ENCODE measurements at places on chromosomes 11 and 22.

DNA sequence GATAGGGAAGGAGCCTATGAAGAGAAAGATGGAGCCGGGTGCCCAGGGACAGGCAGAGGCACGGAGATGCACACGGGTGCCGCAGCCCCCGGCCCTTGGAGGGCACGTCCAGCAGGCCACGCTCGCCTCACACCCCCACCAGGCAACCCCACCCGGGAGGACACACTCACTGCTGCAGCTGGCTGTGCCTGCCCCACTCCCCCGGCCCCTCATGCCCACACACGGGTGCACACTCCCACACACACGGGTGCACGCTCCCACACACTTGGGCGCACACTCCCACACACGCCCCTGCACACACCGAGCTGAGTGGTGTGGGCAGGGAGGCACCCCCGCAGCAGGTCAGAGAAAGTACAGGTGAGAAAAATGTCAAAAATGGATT lies 1.1 kb downstream of the MOB2 start:
- DNase-seq = no peak

DNA sequence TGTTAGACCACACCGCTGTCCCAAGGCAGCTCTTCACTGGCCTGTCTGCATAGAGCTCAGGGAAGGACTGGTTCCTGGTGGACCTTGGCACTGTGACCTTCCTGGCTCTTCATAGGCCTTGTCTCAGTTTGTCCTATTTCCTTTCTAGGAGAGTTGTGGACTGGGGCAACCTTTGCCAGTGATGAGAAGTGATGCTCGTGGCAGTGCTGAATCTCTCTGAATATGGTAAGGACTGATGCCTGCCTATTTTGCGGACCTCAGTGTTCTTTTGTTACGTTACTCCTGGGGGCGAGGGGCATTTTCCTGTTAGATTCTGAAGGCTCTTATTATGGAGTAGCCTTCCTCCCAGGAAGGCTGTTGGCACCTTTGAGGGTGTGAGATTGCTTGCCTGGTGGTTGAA lies 24.2 kb downstream of the CABIN1 start:
- no peak for DNase-seq

DNA sequence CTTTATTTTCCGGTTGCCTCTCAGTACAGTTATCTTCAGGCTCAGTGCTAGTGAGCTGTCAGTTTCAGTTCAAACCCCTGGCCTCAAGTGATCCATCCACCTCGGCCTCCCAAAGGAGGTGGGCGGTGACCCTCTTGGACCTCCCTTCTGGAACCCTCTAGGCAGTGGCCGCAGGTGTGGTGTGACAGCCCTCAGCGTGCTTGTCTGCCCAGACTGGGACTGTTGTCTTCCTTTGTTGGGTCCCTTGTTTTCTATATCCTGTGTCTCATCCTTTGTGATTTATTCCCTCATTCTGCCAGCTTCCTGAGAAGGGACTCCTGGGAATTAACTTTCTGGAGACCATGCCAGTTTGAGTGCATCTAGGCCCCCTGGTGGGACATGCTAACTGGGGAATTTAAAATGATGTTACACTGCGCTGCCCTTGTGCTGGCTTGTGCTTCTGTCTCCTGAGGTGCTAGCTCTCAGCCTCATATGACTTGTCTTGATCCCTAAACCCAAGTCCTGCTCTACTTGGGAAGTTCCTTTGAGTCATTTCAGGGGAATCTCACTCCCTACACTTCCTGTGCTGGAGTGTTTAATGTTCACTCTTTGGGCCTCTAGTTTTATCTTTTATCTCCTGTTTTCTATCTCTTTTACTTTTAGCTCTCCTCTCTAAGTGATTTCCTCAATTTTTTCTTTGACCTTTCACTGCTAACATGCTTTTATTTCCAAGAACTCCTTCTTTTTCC lies 19.4 kb downstream of the MED15 start:
- DNase-seq = no peak

GRCh38 chr22:38082986-38083710 lies 836 bp downstream of the SLC16A8 start:
- DNase-seq = no peak

DNA sequence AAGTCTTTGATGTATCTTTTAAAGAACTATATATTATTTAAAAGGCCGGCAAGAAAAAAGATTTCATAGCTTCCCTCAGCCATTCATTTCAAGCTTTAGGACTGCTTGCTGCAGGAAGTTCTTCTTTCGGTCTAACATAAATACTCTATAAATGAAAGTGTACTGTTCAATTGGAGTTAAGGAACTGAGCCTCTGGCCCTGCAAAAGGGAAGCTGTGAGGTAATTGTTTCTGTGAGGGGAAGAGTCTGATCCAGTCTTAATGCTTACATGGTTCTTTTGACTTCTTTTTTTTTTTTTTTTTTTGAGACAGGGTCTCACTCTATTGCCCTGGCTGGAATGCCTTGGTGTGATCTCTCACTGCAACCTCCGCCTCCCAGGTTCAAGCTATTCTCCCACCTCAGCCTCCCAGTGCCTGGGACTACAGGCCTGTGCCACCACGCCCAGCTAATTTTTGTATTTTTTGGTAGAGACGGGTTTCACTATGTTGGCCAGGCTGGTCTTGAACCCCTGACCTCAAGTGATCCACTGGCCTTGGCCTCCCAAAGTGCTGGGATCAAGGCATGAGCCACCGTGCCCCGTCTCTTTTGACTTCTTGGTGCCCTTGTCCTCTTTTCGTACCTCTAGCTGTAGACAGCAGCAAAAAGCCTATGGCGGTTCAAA lies 4.7 kb upstream of the TRIM29 start:
- DNase-seq = no peak

DNA sequence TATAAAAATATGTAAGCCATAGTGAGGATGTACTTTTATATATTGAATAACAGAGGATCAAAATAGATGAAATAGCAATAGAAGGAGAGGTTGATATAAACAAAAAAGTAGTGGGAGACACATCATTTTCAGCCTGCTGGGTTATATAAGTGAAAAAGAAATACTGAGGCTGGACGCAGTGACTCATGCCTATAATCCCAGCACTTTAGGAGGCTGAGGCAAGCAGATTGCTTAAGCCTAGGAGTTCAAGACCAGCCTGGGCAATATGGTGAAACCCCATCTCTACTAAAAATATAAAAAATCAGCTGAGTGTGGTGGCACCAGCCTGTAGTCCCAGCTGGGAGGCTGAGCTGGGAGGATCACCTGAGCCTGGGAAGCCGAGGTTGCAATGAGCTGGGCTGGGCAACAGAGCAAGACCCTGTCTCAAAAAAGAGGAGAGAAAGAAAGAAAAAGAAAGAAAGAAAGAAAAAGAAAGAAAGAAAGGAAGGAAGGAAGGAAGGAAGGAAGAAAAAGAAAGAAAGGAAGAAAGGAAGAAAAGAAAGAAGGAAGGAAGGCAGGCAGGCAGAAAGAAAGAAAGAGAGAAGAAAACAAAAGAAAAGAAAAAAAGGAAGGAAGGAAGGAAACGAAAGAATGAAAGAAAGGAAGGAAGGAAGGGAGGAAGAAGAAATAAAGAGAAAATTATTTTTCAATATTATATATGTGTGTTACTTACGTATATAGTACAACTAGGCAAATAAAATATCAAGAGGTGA lies 7.0 kb upstream of the P2RY2 start:
- no peak for DNase-seq

DNA sequence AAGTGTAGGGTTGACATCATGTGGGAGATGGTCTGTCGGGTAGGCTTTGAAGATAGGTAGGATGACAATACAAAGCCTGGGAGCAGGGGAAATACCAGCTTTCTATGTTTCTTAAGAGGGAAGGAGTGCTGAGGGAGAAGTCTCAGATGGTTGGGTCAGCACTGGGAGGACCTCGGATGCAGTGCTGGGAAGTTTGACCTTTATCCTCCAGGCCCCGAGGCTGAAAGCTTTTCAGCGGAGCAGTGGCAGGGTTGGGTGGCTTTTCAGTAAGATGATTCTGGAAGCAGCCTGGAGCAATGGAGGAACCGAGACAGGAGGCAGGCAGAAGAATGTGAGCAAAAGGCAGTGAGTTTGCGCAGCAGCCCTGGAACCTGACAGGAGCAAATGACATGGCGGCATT lies 43.5 kb upstream of the MYO18B start:
- DNase-seq = no peak

DNA sequence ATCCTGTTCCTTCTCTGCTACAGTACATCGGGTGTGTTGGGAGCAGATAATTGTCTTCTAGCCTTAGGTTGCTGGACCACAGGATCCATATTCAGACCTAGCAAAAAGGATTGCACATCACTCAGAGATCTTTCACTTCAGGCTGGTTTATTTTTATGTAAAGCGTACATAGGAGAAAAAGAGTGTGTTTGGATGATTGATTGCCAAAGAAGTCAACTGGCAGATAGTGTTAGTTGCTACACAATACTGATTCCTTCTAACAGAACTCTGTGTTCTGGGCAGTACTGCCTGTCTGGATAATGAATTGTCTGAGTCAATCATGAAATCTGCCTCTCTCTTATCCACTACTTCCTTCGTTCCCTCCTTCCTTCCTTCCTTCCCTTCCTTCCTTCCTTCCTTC lies 31.0 kb upstream of the PGM2L1 start:
- DNase-seq = no peak

- no peak for DNase-seq
Measured at GRCh38 chr11:18429332-18429731, 17.2 kb downstream of the LDHC start.

GRCh38 chr11:65159012-65159411 lies 11.0 kb upstream of the SPDYC start:
- no peak for DNase-seq

DNA sequence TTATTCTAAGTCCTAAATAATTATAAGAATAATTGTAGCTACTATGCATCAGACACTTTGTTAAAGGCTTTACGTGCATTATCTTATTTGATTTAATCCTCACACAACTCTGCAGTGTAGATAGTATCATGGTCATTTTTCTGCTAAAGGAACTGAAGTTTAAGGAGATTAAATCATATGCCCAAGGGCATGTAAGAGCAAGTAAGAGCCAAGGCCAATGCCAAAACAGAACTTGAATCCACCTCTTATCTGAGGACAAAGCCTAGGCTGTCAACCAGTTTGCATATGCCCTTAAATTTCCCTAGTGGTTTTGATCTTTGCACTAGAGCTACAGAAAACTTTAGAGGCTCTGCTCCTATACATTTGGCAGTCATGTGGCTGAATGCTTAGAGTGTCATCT lies 65.6 kb upstream of the OR5AK2 start:
- DNase-seq = peak; percentile 42

GRCh38 chr11:119486016-119486415 lies 63.0 kb upstream of the THY1 start:
- no peak for DNase-seq

DNA sequence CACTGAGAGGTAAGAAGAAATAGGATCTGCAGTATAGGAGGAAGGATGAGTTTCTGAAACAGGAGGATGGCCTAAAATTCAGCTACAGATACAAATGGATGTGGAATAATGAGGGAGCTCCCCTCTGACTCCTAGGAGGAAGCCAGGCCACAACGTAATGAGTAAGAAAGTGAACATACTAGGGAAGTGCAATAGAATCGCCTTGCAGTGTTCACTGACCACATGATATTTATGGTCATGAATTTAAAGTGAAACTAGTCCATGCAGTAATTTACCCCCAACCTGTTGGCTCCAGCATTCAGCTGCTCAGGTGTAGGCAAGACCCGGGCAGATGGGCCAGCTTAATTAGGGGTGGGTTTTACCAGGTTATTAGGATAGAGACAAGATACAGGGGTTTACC lies 101.7 kb downstream of the DEUP1 start:
- no peak for DNase-seq

DNA sequence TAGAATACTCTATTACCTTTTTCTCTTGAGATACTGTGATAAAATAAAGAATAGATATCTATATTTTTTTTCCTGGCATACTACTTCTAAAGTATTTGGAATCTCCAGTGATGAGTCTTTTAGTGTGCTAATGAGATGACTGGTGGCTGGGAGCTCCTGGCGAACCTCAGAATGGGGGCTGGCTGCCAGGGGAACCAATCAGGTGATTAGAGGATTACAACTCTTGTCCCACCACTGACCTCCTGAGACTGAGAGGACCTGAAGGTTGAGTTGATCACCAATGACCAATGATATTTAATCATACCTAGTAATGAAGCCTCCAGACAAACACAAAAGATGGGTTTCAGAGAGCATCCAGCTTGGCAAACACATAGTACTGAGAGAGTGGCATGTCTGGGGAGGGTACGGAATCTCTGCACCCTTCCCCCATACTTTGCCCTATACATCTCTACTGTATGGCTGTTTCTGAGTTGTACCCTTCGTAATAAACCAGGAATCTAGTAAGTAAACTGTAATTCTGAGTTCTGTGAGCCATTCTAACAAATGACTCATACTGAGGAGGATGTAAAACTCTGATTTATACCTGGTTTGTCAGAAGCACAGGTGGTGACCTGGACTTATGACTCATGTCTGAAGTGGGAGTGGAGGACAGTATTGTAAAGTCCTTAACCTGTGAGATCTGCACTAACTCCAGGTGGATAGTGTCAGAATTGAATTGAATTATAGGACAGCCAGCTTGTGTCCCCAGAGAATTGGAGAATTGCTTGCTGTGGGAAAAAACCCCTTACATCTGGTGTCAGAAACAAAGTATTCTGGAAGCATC lies 325.3 kb upstream of the LRRC4C start:
- DNase-seq = no peak

DNA sequence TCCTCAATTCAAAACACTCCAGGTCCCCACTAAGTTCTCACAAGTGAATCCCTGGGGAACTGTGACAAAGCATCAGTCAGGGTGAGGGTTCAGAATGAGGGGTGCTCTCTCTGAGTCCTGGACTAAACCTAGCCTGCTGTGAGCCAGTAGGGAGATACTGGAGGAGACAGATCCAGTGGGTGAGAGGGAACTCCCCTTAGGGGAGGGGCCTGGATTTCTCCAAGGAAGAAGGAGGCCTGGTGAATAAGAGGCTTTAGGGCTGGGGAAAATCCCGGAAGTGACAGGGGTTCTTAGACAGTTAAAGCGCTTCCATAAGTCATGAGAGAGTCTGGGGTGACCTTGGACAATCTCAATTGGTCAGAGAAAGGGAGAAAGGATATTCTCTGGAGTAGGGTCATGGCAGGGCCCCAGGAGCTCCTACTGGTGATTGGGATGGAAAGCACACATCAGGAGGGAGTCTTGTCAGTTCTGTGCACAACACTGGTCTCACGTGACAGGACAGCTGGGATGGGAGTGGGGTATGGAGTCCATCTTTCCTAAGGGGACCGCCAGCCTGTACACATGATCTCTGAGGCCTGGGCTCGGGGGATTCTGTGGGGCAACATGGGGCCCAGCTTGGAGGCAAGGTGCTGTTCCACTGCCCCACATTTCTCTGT lies 1.5 kb downstream of the TBC1D10A start:
- DNase-seq = peak; percentile 89

All from COLO829 (cell line).